ENCODE measurements at places on chromosomes 5 and 9.
A peak's percentile ranks its signal among the peaks of the same experiment; 100 is the strongest.

GRCh38 chr5:108905805-108906204 is 158.1 kb downstream of the FER start:
- DNase-seq = no peak

GRCh38 chr5:126508251-126508961 is 85.2 kb downstream of the GRAMD2B start:
- no peak for DNase-seq

GRCh38 chr5:176825957-176826356 is 15.6 kb downstream of the UNC5A start:
- DNase-seq = no peak

DNA sequence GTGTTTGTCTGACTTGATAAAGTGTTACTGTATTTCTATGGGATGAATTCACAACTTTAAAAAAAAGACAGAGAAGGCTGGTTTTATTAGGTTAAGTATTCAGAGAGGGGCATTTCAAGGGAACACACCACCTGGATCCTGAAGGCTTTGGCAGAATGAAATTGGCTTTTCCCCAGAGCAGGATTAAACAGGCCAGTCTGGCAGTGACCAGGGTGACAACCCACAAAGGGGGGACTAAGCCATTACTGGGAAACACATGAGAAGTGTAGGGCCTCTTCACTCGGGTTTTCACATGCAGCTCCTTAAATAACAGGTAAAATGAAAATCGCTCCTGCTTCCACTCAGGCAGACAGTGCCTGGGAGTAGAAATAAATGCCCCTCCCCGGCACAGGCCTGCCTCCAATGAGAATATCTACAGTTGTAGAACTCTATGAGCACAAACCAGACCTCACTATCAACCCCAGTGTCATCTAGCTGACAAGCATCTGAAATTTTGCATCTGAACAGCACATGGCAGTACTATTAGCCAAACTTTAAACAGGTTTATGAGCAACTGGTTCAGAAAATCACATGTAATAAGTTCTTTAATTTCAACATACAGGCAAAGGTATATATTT is 85.8 kb downstream of the LHFPL2 start:
- no peak for DNase-seq

GRCh38 chr5:181109489-181110013 is 21.4 kb downstream of the OR2V1 start:
- no peak for DNase-seq

DNA sequence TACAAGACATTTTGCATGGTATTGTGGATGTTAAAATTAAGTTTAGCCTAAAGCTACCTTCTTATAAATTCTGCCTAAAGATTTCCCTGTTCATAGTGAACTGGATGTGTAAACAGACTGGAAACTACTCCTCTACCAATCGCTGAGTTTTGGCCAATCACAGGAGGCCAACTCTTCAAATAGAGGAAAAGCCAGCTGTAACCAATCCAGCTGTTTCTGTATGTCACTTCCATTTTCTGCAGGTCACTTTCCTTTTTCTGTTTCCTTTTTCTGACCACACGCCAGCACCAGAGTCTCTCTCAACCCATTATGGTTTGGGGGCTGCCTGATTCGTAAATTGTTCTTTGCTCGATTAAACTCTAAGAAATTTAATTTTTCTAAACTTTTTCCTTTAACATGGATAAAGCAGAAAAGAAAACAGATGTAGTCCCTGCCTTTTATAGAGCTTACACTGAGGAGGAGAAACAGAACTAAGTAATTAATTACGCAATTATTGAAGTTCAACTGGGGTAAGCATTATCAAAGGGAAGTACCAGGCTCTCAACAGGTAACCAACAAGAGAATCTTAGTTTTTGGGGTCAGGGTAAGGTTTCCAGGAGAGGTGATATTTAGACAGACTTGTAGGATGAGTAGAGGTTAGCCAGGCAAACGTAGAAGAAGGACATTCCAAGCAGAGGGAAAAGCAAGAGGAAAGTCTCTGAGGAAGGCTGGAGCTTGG is 27.7 kb downstream of the RANBP3L start:
- DNase-seq = no peak

DNA sequence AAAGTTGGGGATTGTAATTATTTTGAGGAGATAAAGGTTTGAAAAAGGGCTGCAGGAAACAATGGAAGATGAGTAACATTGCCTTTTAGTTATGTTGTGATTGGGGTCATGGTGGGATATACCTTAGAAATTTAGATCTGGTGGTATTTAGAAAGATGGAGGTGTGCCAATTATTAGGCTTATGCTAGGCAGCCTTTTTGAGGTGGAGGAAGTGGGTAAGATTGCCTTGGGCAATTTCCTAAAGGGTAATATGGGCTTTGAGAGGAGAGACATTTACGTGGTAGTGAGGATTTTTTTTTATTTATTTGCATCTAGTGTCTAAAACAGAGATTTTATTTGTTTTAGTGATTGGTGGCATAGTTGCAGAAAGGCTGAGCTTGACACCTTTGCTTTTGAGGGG is 10.5 kb downstream of the HSPA4 start:
- DNase-seq = no peak

DNA sequence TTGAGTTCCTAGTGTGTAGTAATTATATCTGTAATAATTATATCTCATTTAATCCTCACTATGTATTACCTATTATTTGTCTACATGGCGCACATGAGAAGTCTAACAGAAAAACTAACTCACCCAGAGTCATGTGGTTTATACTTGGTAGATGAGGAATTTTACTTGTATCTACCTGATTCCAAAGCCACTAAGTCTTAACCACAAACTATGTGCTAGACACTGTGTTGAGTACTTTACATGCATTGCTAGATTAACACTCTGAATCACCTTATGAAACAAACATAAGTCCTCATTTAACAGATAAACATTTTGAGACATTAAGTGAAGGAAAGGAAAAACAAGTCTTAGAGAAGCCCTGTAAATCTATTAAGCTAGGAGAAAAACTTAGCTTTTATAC is 404.8 kb downstream of the TLR4 start:
- DNase-seq = no peak

DNA sequence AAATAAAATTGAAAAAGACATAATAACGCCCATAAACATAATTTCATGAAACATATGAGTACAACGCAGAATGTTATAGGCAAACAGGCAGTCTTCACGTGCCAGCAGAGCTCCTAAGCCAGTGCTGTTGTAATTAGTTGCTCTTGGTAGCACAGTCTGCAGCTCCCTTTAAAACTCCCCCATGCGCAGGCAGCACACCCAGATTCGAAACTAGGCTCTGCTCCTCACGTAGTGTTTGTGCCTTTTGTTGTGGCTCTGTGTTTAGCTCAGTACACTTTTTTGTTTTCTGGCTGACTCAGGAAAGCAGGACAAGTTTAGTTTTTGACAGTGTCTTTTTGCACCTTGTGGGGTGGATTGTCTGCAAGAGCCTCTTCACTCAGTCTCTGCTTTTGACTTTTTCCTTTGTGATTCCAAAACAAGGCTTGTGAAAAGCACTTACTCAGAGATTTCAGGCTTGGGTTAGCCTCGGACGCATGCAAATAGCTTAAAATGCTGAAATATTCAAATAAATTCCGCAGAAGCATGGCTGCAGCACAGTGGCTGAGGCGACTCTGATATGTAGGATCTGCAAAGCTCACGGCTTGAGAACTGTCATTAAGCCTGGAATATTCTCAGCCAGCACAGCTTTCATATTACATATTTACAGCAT is 113.6 kb downstream of the IRX1 start:
- DNase-seq = no peak

DNA sequence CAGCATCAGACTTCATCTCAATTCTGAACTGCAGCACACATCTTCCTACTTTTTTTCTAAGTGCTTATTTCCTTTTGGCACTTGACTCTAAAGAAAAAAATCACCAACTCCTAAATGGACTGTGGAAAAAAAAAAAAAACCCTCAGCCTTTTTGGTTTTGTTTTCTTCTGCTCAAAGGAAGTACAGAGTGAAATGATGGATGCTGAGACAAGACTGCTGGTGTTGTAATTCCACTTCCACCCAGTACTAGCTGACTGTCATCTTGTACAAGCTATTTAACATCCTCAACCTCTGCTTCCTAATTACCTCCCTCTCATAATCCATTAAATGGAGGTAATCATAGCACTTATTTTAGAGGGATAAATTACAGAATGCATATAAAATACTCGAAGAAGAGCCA is 171.5 kb upstream of the GNA14 start:
- no peak for DNase-seq

DNA sequence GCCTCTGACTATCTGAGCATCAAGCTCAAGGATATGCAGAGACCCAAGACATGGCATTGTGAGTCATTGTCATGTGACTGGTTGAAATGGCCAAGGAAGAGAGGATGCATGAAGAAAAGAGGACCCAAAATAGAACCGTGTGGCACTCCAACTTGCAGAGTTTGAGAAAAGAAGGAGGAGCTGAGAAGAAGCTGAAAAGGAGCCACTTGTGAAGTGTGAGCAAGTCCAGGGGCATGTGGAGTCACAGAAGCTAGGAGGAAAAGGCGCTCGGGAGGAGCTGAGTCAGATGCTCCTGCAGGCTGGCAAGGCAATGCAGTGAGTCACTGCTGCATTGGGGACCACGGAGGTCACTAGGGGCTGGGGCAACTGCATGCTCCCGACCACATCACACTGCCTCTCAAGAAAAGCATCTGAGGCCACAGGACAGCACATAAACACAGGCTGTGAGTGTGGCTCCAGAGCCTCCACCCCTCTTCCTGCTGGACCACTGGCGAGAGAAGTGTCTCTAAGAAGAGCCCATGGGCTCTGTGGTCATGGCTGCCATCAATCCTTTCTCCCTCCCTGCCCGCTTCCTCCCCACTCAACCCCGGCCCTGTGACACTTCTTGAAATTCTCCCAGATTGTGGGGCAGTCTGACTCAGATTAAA is 197.6 kb downstream of the DRD1 start:
- no peak for DNase-seq

GRCh38 chr5:90640484-90641059 is 82.0 kb downstream of the ADGRV1 start:
- DNase-seq = no peak

DNA sequence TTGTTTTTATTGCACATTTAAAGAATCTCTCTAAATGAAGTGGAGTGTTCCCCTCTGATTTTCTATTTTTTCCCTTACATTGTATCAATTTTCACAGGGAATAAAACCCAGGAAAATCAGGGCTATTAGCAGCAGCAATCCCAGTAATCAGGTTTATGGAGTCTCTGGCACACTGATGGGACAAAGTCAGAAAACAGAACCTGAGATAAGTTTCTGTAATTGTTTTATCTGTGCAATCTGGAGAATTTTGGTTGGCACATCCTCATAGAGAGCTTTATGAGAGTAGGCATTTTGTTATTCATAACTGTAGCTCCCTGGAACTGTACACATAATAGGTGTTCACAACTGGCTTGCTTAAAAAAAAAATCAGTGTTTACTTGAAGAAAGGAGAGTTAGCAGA is 96.9 kb upstream of the IL6ST start:
- DNase-seq = no peak

DNA sequence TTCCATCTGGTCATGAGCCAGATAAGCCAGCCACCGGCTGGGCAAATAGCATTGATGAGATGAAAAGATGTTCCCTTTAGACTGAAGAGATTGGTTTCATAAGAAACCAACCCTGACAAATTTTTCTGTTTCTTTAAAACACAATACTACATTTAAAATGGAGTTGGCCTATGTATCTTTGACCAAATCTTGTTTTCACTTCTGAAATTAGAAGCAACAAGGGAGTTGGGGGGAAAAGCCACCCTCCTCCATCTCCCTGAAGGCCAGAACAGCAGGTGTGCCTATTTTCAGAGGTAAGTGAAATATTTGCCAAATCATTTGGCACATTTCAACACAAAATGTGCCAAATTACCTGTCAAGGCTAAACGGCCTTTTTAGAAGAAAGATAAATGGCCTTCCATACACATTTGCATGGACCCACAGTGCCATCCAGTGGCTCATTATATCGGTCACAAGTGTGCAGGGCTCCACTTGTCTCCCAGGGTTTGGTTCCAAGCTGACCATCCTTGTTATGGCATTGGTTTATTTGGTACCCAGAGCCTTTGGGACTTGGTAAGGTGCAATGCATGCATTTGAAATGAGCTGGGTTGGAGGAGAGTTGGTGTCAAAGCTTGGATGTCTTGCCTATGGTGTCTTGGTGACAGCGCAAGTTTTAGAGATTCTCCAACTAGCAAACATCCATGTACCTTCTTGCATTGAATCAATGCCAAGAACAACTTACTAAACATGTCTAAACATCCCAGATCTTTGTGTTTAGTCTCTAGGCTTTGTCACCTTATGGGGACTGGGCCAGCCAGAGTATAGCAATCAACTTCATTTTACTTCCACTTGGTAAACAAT is 372.0 kb upstream of the KIF2A start:
- no peak for DNase-seq

- DNase-seq = no peak
These were observed 24.3 kb downstream of the EFNA5 start for GRCh38 chr5:107646418-107646817.

- no peak for DNase-seq
These were observed 17.3 kb downstream of the NAIF1 start for GRCh38 chr9:128049843-128050242.

DNA sequence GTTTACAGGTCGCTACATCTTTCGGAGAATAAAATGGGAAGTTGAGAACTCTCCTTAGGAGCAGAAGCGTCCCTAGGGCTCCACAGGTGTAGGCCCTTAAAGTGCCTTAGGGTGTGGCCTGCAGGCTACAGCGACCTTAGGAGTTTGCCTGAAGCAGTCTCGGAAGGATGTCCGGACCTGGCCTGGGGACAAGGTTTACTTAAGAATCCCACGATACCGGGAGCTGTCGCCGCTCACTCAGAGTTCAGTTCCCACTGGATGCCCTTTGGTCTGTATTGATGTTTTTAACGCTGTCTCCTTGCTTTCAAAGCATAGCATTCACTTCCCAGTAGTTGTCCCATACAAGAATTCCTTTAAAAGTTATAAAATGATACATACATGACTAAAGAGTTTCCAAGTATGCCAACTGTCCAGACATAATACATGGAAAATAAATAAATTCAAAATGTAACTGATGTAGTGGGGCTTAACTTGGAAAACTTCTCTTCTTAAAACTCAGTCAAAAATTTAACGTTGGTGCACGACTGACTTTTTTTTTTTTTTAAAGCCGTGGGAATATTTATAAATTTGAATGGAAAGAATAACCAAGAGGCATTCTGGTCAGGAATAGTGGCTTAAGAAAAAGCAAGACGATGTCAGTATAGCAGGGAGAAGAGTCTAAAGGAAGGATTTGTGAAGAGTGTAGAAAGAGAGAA is 848 bp downstream of the RAD50 start:
- DNase-seq = peak; percentile 7

DNA sequence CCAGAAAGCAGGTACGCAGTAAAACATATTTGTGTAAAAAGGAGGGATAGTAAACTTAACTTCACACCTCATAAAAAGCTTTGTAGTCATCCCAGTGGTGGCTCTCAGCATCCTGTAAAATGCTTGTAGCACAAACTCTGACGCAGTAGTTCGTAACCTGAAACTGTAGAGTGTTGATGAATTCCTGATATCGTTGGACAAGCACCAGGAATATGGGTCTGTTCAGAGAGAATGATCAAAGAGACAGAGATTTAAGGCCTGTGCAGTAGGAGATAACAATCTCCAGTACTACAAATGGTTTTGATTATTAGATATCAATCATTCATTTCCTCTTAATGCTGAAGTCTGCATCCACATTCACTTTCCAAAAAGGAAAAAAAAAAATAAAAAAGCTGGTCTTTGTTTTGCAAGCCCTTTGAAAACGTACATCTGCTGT is 148.5 kb downstream of the KIAA0825 start:
- no peak for DNase-seq
